ENCODE measurements at places on chromosomes 1 and 21.

GRCh38 chr1:80776266-80776665 lies 1024.5 kb upstream of the ADGRL2 start:
- DNase-seq, result no peak

DNA sequence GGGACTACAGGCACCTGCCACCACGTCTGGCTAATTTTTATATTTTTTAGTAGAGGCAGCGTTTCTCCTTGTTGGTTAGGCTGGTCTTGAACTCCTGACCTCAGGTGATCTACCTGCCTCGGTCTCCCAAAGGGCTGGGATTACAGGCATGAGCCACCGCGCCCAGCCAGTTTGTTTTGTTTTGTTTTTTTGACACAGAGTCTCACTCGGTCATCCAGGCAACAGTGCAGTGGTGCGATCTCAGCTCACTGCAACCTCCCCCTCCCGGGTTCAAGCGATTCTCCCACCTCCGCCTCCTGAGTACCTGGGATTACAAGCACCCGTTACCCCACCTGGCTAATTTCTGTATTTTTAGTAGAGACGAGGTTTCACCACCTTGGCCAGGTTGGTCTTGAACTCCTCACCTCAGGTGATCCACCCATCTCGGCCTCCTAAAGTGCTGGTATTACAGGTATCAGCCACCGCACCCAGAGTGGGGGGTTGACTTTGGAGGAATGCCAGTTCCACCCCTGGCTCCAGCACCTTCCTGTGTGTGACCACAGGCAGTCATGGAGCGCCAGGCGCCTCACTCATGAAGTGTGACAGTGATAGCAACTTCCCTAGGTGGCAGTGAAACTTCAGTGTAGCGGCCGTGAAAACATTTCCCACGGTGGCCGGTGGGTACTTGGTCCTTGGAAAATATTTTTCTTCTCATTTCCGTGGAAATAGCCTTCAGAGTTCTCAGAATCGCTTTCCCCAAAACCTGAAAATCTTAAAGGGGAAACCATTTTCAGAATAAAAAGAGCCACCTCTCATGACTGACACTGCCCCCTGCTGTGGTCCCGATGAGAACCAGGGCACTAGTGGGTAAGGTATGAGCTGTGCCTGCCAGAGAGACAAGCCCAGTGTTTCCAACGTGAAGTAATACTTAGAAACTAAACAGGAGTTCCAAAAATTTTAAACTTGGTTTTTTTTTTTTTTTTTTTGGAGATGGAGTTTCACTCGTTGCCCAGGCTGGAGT lies 48.6 kb downstream of the WDR4 start:
- DNase-seq, result no peak

DNA sequence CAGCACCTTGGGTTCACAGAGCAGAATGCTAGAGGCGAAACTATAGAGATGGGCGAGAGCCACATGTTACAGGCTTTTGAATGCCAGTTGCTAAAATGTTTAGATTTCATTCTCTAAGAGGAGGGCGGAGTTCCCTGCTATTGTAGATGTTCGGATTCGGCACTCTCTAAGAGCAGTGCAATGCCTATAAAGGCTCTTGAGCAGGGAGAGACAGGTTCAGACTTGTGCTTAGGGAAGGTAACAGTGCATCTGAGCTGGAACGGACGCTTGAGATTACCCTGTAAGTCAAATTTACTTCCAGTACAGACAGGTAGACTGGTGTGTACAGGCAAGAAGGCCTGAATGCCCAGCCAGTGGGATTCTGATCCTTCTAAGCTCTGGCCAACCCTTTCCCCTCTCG lies 15.3 kb downstream of the LURAP1 start:
- no peak for DNase-seq

DNA sequence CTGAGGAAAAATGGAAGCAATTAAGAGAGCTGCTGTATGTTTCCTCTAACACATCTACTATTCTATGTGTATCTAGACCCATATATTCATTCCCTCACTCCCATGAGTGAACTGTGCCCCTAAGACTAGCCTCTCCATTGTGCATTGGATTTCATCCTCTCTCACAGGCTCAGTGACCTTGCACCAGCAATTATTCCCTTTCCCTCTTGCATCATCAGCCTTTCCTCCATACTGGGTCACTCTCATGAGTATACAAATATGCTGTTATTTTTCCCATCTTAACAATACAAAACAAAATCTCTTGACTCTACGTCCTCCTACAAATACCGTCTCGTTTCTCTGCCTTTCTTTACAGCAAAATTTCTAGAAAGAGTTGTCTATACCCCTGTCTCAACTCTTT lies 29.4 kb upstream of the METTL18 start:
- no peak for DNase-seq

- DNase-seq, result no peak
These were observed 8.7 kb upstream of the ECE1 start for GRCh38 chr1:21298981-21299391.

DNA sequence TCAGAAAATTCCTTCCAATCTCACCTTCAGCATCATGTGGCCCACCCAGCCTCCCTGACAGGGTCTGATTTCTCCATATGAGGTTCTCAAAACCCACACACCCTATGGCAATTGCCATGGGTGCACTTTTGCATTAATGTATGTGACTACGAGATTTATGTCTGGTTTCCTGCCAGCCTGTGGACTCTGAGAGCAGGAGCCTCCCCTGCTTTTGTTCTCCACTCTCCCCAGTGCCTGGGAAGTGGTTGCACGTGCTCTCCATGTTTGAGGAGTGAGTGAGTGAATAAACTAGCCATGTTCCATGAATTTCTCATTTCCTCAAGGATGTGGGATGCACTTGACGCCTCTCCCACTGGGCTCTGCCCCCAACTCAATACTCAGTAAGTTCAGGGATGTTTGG lies 91.2 kb downstream of the ACTL8 start:
- DNase-seq, result no peak

- DNase-seq, result no peak
These were observed 13.6 kb downstream of the TTC39A start for GRCh38 chr1:51316846-51317120.

DNA sequence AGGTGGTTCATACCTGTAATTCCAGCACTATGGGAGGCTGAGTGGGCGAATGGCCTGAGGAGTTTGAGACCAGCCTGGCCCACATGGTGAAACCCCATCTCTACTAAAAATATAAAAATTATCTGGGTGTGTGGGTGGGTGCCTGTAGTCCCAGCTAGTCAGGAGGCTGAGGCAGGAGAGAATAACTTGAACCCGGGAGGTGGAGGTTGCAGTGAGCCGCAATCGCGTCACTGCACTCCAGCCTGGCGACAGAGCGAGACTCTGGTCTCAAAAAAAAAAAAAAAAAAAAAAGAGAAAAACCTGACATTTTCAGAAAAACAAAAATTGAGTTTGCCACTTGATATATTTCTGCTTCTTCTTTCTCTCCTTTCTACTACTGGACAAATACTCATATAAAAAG lies 24.3 kb downstream of the CA6 start:
- DNase-seq, result no peak

GRCh38 chr1:147586414-147586813 lies 45.1 kb downstream of the BCL9 start:
- no peak for DNase-seq

GRCh38 chr1:16087733-16088132 lies 14.3 kb upstream of the FAM131C start:
- no peak for DNase-seq

- no peak for DNase-seq
These were observed 16.1 kb downstream of the UBAP2L start for GRCh38 chr1:154236855-154237254.

DNA sequence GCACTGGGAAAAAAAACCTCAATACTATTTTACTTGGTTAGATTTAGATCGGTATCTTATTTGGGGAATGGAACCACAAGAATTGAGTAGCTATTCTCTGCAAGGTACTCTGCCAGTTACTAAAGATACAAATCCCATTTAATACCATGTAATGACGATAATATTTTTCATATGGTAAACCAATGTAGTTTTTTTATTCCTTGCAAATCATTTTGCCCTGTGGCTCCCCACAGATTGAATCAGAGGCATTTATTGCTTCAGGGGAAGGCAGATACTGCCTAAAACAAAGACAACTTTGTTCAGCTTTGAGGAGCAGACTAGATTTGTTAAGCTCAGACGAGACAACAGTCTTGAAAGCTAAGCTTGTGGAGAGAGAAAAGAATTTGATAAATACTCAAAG lies 226.7 kb upstream of the RUNX1 start:
- no peak for DNase-seq

DNA sequence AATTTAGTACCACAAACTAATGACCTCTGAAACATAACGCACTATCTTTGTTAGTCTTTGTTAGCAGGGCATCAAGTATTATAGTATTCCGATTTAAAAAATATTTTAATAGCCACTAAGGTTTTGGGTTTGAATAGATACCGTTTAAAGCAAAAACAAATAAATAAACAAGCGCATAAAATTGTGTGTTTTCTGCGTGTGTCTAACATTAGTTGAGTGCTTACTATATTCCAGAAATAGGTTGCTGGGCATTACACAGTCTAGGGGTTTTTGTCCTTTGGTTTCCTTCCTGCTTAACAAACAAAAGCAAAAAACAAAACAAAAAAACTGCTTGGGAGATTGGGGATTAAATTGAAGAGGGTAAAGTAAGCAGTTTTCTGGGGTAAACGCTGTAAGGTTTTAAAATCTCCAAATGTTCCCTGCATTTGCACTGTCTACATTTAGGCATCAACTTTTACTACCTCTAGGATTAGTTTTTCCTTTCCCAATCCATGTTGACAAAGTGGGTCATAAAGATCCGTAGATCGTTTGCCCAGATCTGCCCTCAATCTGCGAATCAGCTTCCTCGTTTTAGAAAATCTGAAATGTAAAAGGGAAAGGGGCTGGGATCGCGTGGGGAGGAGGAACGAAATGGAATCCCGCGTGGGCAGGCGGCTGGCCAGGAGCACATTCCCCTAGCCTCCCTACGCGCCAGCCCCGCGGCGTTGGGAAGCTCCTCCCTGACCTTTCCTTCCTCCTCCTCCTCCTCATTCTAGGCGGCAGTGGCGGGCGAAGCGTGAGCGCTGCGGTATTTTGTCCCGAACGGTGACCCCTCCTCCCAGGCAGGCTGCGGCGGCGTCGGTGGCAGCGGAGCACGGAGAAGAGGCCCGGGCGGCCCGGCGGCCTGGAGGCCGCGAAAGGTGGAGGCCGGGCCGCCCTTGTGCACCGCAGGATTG lies at the start of gene KCTD3:
Gene KCTD3, plus strand, starts transcription at position 749 of the 935 bp plus-strand sequence. CDS start 382 bp downstream, outside the sequence.
- DNase-seq, result peak; percentile 84

- DNase-seq, result no peak
These were observed 116.8 kb downstream of the DTL start for GRCh38 chr1:212152308-212152693.

DNA sequence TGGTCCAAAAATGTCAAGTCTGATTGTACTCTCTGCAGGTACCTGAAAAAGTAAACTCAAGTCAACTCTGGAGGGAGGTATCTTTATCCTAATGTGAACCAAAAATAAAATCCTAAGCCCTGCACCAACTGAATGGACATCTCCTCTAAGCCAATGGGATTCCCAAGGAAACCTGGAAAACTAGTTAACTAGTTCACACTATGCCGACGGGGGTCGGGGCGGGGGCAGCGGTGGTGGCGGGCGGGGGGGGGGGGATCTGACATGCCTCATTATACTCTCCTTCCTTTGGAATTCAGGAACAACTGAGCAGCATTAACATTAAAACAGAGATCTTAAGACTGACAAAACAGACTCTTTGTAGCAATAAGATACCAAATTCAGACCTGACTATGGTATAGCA lies 452.6 kb upstream of the CAMK1G start:
- no peak for DNase-seq

GRCh38 chr1:44035726-44036408 lies 4.6 kb upstream of the SLC6A9 start:
- no peak for DNase-seq

DNA sequence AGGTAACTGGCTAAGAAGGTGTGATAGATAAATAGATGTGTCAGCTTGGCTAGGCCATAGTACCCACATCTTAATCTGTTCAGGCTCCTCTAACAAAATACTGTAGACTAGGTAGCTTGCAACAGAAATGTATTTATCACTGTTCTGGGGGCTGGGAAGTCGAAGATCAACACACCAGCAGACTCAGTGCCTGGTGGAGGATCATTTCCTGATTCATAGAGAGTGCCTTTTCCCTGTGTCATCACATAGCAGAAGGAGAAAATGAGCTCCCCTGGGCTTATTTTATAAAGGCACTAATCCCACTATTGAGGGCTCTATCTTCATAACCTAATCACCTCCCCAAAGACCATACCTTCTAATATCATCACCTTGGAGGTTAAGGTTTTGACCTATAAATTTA lies 532.7 kb upstream of the OLFM3 start:
- DNase-seq, result no peak

- DNase-seq, result no peak
These were observed 18.9 kb downstream of the LHX4 start for GRCh38 chr1:180248731-180249681.

DNA sequence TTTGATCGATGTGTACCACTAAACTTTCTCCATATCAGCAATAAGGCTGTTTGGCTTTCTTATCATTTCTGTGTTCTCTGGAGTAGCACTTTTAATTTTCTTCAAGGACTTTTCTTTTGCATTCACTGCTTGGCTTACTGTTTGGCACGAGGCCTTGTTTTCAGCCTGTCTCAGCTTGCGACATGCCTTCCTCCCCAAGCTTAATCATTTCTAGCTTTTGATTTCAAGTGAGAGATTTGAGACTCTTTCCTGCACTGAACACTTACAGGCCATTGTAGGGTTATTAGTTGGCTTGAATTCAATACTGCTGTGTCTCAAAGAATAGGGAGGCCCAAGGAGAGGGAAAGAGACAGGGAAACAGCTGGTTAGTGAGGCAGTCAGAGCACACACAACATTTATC lies 120.6 kb upstream of the KCND3 start:
- DNase-seq, result no peak

- DNase-seq, result no peak
These were observed 57.8 kb downstream of the HS2ST1 start for GRCh38 chr1:86972262-86972661.

DNA sequence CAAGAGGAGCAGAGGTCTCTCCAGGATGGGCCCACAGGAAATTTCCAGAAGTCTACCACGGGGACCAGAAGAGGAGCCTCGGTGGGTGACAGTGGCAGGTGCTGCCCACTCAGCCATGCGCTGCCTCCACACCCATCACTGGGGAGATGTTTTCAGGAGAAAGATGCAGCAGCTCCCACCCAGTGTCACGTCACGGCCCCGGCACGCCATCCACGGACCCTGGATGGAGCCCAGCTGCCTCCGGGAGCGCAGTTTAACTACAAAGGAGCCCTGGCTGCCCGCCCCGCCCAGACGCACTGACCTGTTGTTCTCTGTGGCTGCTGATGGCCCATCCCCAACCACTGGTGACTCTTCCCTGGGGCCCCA lies 6.8 kb downstream of the TSPEAR start:
- no peak for DNase-seq
